ENCODE measurements at places on chromosomes 1 and 21. TPM values are rescaled to one million over a fixed set of nuclear protein-coding genes. Genes with fewer than 3 reads are reported as not detected.

DNA sequence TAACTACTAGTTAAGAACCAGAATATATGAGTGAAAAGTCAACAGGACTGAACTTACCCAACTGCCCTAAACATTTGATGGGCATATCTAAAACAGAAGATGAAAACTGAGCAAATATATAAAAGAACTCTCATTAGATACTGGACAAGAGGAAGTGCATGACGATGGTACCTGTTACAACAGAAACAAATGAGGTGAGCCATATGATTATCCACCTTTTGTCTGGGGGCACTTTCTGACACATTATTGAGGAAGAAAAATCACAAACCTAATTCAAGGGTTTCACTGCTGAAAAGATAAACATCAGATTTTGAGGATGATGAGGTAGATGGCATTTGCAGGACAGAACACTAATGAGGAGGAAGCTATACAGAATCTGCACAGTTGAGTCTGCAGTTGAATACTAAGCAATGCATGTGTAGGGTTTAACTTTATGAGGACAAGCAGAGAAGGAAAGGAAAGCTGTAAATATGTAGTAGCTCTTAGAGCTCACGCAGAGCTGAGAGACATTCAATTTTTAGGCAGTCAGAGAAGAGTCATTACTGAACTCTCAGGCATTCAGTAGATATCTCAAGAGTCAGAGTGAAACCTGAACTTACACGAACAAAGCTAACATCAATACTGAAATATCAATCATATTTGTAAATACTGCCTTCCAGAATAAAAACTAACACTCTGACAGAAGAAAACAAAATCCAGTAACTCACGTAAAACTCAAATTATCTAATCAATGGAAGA, 262.1 kb downstream of the AKT3 start:
- no peak for DNase-seq

DNA sequence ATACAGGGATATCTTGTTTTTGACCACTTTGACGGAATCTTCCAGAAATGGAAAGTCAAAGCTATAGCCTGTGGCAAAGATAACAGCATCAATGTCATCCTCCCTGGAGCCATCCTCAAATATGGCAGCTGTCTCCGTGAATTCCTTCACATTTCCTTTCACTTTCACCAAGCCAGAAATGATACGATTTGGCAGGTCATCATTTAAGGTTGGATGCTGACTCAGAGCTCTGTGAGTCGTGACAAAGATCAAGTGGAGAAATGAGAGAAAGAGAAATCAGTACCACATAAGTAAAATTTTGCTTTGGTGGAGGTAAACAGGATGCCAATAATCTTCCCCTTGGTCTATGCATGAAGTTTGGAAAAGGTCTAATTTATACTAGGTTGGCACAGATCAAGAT, 23.9 kb downstream of the FMO5 start:
- no peak for DNase-seq

DNA sequence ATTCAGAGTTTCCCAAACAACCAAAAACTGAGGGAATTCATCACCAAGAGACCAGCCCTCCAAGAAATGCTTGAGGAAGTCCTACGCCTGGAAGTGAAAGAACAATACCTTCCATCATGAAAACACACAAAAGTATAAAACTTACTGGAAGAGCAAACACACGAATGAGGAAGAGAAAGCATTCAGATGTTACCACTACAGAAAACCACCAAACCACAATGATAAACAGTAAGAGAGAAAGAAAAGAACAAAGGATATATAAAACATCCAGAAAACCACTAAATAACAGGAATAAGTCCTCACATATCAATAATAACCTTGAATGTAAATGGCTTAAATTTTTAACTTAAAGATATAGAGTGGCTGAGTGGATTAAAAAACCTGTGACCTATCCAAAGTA, 58.5 kb upstream of the BCL10 start:
- no peak for DNase-seq

GRCh38 chr21:15080526-15080925, 15.7 kb upstream of the NRIP1 start:
- no peak for DNase-seq

GRCh38 chr1:8796812-8797211, 20.6 kb downstream of the RERE start:
- no peak for DNase-seq

DNA sequence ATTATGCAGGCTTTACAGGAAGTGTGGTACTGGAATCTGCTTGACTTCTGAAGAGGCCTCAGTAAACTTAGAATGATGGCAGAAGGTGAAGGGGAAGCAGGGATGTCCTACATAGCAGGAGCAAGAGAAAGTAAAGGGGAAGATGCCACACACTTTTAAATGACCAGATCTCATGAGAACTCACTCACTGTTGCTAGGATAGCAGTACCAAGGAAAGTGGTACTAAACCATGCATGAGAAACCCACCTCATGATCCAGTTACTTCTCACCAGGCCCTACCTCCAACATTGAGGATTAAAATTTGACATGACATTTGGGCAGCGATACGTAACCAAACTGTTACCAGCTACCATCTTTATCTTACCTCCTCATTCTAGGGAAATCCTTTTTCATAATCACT, 9.6 kb downstream of the DHX9 start:
- DNase-seq = no peak

DNA sequence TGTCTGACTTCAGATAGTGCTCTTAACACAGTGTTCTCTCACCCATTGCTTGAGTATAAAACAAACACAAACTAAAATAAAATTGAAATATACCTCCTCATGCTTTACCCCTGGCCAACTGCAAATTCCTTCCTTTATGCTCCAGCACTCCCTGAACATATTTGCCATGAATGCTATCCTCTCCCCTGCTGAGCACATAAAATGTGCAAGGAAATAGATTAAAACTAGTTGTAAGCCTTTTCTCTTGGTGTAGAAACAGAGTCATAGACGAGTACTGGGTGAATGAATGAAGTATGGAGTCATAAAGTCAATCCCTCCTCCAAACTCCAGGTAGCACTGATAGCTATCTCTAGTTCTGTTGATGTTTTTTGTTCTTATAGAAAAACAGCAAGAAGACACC, 2.6 kb downstream of the GPR161 start:
- no peak for DNase-seq

DNA sequence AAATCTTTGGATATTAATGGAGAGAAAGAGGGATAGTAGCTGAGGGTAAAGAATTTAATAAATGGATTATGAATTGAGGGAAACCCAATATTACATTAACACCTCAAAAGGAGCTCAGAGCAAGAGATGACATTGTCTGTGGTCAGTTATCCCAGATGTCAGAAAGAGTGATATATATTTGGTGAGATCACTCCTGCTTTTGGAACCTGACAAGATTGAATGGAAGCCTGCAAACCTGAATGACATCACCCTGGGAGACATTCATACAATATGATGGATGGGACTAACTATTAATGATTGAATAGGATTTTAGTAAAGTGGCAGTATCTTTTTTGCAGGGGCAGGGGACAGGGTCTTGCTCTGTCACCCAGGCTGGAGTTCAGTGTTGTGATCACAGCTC, 6.8 kb upstream of the IFI6 start:
- no peak for DNase-seq

- DNase-seq = no peak
Measured at GRCh38 chr1:34199927-34200326, 23.2 kb downstream of the C1orf94 start.

DNA sequence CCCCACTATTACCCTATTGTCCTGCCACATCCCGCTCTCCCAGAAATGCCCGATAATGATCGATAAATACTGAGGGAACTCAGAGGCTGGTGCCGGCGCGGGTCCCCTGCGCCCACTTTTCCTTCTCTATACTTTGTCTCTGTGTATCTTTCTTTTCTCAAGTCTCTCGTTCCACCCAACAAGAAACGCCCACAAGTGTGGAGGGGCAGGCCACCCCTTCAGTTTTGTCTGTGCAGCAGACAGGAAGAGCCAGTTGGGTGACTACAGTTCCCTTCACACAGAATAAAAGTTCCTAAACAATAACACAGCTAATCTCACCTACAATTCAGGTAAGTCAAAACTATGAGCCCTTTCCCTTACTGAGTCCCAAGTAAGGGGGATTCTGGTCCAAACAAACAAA, 423.7 kb downstream of the SMYD3 start:
- no peak for DNase-seq

DNA sequence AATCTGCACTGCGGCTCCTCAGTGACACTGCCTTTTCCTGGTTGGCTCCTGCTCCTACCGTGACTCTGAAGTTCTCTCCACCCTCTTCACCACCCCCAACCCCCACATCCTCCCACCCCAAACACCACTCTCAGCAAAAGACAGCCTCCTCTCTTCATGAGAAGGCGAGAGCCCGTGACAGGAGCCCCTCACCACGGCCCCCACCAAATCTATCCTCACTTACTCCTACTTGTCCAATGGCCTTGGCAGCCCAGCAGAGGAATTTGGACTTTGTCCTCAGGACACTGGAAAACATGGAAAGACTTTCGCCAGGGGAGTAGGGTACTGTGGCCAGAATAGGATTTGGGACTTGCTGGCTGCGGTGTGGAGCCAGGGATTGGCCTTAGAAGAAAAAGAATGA, 6.9 kb downstream of the TMEM125 start:
- DNase-seq = no peak

- DNase-seq = no peak
Measured at GRCh38 chr1:215523128-215523861, 43.8 kb upstream of the KCTD3 start.

- no peak for DNase-seq
Measured at GRCh38 chr21:45381036-45381787, 23.8 kb upstream of the COL18A1 start.

DNA sequence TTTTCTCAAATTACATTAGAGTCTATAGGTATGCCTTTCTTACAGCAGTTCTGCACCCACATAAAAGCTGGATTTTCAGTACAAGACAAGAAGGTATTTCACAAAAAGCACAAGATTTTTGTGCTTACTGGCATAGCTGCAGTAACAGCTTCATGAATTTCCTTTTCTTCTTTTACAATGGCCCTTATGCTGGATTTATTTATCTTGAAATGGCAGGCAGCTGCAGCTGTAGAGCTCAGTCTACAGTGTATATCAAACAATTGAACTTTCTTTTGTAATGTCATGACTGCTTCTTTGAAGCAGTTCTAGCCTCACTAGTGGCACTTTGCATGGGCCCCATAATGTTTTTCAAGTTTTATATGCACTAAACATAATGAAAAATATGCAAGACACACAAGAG, 510.2 kb downstream of the KCNT2 start:
- DNase-seq = no peak

DNA sequence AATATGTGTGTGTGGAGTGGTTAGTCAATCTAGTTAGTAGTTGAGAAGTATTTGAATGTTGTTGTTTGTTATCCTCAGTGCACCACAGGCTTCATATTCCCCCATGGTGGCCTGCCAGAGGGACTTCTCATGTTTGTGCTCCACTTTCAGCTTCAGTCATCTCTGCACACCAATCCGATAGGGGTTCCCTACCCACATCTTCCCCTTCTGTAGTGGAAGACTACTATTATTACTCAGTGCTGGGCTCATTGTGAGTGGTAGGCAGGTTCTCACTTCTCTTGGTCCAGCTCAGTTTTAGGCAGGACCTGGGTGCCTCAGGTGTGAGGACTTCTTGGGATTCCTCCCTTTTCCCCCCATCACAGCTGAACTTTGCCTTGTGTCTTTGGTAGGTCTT, 14.2 kb downstream of the MT1HL1 start:
- no peak for DNase-seq

IQCC gene
- total RNA-seq = 3.2 TPM

S100A12 gene
- 4.0 TPM for total RNA-seq
